ENCODE measurements at places on chromosomes 4 and X.

- no peak for DNase-seq
Observed at GRCh38 chr4:88771883-88772450, 74.3 kb upstream of the NAP1L5 start.

DNA sequence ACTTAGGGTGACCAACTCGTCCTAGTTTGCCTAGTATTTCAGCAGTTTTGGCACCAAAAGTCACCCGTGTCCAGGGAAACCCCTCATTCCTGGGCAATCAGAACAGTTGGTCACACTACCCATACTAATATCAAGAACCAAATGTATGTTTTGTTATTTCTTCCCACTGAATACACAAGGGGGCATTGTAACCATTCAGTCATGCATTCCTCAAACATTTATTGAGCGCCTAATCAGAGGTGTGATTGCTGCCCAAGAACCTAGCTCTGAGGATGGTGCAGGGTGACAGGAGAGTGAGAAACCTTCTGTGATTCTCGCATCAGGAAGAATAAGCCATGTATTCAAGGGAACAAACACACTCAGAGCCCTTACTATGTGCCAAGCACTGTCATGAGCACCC is 69.8 kb upstream of the RAI2 start:
- no peak for DNase-seq

GRCh38 chrX:108267557-108267956 is 170.7 kb downstream of the COL4A6 start:
- DNase-seq = no peak

DNA sequence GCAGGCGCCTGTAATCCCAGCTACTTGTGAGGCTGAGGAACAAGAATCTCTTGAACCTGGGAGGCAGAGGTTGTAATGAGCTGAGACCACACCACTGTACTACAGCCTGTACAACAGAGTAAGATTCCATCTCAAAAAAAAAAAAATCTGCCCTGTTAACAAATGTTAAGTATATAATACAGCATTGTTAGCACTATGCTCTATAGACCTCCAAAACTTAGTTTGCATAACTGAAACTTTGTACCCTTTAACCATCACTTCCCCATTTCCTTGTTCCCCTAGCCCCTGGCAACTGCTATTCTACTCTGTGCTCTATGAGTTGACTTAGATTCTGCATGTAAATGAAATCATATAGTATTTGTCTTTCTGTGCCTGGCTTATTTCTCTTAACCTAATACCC is 76.7 kb downstream of the TAB3 start:
- DNase-seq = no peak

GRCh38 chr4:151484396-151485102 is 75.6 kb downstream of the FHIP1A start:
- DNase-seq = no peak

Measured in stimulated activated CD8-positive, alpha-beta memory T cell treated with anti-CD3 and anti-CD28 coated beads, Interleukin-12 subunit alpha, Interleukin-12 subunit beta, amount 100 ng/mL, for 1 hour (primary cell).